ENCODE measurements at places on chromosomes 12 and 14.

DNA sequence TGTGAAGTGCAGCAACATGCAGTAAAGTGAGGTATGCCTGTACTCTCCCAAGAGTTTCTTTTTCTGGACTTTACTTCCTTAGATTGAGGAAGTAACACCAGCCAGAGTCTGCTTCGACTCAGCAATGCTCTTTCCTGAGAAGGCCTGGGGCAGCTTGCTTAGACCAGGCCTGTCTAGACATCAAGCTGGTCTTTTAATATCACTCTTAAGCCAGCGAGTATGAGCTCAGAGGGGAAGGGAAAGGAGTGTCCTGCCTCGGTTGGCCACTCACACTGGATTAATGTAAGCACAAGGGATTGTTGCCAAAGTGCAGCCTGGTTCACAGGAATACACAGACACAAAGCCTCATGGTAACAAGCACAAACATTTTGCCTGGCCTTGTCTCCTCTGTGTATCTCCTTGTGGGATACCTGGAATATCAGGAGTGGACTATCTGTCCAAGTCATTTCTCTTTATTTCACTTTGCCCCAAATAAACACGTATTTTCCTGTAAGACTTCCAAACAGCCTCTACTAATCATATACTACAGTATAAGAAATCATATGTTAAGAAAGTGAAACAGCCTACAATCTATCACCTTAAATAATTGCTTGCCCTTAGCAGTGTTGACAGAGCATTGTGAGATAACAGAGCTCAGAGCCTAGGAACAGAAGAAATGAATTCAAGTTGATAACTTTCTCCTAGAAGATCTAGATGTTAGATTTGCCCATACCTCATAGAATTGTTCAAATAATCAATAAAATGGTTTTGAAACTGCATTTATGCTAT is 121.2 kb upstream of the DAAM1 start:
- no peak for DNase-seq

GRCh38 chr12:124391340-124392261 is 96.7 kb downstream of the RFLNA start:
- no peak for DNase-seq

DNA sequence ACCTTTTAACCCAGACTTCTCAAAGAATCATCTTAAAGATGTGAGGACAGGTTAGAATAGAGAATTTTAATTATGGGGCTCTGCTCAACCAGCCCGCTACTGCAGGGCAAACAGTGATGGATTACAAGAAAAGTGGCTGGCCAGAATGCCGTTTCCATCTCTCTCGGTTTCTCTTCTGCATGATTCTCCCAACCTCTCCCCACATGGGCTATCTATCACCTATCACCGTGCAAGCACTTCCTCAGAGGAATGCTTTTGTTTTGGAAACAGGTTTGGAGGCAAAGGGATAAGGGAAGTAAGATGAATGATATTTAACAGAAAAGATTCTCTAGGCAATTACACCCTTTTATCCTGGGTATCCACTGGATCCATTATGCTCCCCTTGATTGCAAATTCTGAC is 37.4 kb upstream of the PHC1 start:
- DNase-seq: no peak

DNA sequence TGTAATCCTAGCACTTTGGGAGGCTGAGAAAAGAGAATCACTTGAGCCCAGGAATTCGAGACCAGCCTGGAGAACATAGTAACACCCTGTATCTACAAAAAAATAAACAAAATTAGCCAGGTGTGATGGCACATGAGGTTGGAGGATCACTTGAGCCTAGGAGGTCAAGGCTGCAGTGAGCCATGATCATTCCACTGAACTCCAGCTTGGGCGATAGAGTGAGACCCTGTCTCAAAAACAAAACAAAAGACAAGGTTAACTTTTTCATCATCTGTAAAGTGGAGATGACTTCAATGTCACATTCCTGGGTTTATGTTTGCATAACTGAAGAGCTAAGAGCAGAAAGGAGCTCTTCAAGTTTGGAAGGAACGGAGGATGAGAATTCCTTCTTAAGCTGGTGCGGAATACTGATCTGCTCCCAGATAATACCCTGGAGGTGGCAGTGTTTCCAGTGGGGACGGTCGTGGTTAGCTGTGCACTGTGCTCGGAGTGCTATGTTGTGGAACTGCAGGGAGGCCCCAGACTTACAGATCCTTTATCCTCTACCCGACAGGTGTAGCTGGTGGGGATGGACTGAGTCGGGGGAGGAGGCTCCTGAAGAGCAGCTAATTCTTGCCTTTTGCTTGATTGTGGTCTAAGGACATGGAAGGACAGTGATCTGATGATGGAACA is 22.5 kb upstream of the BICD1 start:
- no peak for DNase-seq

GRCh38 chr12:124874988-124875802 is 11.5 kb upstream of the SCARB1 start:
- no peak for DNase-seq

- DNase-seq: no peak
Measured at GRCh38 chr14:37594971-37595808, at the start of the genes FOXA1 and TTC6. Gene FOXA1, minus strand, starts transcription at chr14:37595249. Its CDS starts 277 bp downstream, at chr14:37594972. Gene TTC6, plus strand, starts transcription at chr14:37595629. Its CDS starts 26,436 bp downstream, at chr14:37622065.

- no peak for DNase-seq
Measured at GRCh38 chr14:59377491-59377890, 87.7 kb downstream of the GPR135 start.

DNA sequence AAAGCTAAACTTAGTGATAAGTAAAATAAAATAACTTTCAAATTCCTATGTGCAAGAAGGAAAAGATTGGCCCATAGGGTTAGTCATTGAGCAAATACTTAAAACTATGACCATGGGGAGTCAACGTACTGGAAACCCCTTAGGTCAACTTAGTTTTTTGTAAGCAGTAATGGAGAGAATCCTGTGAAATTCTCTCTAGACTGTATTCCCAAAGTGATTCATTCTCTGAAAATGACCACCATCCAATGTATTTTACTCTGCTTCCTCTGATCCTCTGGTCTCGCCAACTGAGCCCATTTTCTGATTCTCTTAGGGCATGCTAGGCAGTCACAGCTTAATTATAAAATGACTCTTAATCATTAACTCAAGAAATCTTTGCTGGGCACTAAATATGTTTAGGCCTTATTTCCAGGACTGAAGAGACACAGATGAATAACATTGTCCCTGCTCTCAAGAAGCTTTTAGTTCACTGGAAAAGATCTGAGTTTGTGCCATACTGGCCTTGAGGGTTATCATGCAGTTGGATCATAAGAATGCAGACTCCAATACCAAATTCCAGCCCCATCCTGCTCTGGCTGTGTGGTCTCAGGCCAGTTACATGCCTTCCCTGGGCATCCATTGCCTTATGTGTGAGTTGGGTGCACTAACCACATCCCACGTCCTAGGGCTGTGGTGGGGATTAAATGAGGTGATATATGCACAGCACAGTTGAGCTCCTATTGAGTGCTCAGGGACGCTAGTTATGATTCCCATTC is 732.4 kb downstream of the AACS start:
- DNase-seq: no peak

DNA sequence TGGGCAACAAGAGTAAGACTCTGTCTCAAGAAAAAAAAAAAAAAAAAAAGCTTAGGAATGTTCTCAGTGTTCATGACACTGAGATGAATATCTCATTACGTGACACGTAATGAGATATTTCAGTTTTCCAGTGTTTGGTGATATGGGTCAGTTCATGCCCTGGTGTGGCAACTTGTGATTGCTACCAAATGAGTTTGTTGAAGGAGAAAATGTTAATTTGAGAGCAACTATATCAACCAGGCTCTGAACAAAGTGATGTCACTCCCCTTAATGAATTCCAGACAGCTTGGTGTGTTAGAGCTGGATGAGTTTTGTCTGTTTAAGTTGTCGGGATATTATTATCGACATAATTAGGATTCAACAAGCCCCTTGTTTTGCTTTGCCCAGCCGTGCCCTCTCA is 211.7 kb downstream of the DPF3 start:
- DNase-seq: no peak

- no peak for DNase-seq
Measured at GRCh38 chr12:6095269-6095668, 29.2 kb downstream of the VWF start.

DNA sequence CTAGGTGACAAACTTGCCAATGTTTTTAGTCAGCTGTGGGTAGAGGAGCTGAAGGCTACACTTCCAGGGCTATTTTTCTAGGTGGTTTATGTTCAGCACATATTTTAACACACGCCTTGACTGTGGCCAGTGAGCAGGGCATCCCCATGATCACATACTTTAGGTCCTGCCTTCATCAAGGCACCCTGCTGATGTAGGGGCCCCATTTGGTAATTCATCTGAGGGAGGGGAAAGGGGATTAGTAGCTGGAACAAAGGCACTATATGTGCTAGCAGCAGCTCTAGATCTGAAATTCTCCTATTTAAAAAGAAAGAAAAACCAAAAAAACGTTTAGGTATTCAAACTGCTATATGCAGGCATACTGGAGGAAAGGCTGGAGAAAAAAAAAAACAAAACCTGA is 14.5 kb downstream of the EGLN3 start:
- DNase-seq: no peak

GRCh38 chr12:80937391-80938238 is at the start of gene LIN7A:
Gene LIN7A, minus strand, starts transcription at chr12:80937934. Its CDS starts 212 bp downstream, at chr12:80937722.
- DNase-seq: no peak

- DNase-seq: no peak
Measured at GRCh38 chr12:32322354-32322753, 77.0 kb upstream of the FGD4 start.

DNA sequence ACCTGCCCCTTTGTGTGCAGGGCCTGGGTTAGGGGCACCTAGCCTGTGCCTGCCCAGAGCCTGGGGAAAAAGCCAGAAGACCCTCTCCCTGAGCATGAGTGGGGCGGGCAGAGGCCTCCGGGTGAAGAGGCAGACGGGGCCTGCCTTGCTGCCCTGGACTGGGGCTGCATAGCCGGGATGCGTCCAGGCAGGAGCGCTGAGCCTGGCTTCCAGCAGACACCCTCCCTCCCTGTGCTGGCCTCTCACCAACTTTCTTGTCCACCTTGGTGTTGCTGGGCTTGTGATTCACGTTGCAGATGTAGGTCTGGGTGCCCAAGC is 216.1 kb downstream of the TMEM121 start:
- no peak for DNase-seq

- no peak for DNase-seq
Measured at GRCh38 chr12:25745281-25745680, 192.2 kb upstream of the LMNTD1 start.

GRCh38 chr14:103724116-103724515 is 8.5 kb downstream of the ZFYVE21 start:
- no peak for DNase-seq

DNA sequence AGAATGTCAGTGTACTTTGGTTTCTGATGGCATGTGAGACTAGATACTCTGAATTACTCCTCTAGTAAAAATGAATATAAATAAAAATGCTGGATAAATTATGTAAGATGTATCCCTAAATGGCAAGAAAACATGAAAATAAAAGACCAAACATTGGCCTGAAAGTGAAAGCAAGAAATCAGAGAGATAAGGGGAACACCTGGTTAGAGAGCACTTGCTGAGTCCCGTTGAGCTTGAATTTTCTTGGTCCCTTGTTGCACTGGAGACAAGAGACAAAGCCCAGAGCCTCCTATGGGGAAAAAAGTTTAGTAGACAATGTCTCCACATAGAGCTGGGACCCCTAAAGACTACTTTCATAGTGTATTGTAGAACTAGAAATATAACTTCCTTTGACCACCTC is 23.9 kb downstream of the RASSF8 start:
- DNase-seq: no peak

- DNase-seq: no peak
Measured at GRCh38 chr12:95200128-95200894, 17.0 kb downstream of the FGD6 start.

- DNase-seq: no peak
Measured at GRCh38 chr14:24372701-24373416, 4.9 kb downstream of the NFATC4 start.

- DNase-seq: no peak
Measured at GRCh38 chr12:69392179-69392928, 32.8 kb downstream of the YEATS4 start.

DNA sequence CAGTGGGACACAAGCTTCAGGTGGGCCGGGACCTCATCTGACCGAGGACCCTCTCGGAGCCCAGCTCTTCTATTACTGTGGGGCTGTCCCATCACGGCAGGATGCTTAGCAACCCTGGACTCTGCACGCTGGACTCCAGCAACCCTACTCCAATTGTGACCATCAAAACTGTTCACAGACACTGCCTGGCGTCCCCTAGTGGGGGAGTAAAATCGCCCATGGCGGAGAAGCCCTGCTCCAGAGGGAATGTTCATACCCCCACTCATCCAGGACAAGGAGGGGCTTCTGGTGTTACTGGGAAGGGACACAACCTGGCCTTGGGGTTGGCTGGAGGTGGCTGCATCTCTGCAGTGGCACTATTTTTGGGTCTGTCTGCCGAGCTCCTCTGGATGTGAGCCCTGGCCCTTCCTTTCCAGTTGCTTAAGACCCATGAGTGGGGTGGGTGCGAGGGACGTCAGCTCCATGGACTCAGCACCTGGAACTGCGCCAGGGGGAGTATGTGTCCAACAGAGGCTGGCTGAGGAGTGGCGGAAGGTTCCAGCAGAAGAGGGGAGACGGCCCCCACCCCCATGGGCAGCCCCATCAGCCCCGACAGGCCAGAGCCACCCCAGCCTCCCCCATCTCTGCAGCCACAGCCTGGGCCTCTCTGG is 103.8 kb downstream of the RFLNA start:
- DNase-seq: no peak

GRCh38 chr12:79121486-79121885 is 256.9 kb downstream of the SYT1 start:
- DNase-seq: no peak

DNA sequence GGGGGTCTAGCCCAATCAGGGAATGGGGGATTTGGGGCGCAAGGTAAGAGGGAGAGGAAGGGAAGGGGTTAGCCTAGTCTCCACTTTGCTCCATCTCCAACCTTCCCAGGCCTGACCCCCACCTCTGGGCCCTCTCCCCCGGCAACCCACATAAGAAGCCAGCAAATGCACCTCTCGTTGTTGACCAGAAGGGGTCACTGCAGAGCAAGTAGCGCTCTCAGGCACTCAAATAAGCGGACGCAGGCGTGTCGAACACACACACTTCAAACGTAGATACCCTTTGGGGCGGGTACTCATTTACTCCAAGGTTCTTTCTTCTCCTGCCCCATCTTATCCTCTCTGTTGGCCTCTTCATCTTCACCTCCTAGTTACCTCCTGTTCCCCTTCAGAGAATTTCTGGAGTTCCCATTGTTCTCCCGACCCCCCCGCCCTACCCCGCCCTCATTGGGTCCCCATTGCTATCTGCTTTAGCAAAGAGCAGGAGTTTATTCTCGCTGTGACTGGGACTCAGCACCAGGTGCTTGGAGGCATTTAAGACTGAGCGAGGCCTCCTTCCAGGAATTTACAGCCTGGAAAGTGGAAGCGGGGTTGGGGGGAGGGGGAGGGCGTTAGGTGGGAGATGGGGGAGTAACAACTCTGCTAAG is 1.5 kb upstream of the SRRM4 start:
- DNase-seq: no peak

Measured in activated T-helper 1 cell treated with anti-CD3 and anti-CD28 coated beads, Interleukin-2, amount 50 U/mL, for 16 hours (primary cell).